ENCODE measurements at places on chromosomes 7 and 10.

DNA sequence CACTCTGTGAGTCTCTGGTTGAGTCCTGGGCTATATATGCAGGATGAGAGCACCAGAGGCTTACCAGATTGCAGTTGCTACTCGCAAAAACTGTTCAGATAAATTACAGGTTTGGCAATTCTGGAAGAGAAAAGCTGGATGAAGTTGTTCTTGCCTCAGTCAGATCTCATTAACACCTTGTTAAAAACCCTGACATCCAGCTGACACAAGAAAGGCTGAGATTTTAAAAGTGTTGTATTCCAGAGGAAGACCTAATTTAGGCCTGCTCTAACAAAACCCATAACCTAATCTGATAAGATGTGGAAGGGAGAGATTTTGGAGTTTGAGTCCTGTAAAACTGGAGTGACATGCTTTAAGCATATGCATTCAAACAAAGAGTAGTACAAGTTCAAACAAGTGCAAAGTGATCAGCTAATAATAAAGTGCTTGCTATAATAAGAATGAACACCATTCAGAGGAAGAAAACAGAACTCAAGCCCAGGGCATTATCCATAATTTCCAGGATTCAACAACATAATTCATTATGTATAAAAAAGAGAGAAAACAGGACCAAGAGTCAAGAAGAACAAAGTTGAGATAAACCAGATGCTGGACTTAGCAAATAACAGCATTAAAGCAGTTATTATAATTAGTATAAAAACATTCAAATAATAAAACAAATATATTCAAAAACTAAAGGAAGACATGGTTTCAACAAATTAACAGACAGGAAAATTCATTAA, 135.5 kb downstream of the CD36 start:
- no peak for DNase-seq

- DNase-seq = no peak
Observed at GRCh38 chr7:68706291-68706690, 892.0 kb upstream of the AUTS2 start.

- no peak for DNase-seq
Observed at GRCh38 chr7:76372984-76373833, 14.4 kb upstream of the YWHAG start.

DNA sequence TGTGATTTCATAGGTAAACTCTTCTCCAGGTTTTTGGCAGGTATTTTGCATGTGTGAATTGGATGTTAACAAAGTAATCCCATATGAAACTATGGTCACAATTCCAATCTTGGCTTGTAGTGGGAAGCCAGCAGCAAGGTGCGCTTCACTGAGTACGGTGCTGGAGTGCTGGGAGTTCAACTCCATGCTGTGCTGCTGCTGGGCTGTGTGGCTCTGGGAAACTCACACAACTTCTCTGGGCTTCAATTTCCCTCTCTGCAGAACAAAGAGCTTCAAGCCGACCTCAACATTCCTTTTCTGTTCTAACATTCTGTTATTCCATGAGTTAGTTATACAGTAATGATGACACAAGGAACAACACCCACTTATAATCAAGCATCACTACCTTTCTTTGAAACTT, 18.2 kb upstream of the PITRM1 start:
- DNase-seq = no peak

DNA sequence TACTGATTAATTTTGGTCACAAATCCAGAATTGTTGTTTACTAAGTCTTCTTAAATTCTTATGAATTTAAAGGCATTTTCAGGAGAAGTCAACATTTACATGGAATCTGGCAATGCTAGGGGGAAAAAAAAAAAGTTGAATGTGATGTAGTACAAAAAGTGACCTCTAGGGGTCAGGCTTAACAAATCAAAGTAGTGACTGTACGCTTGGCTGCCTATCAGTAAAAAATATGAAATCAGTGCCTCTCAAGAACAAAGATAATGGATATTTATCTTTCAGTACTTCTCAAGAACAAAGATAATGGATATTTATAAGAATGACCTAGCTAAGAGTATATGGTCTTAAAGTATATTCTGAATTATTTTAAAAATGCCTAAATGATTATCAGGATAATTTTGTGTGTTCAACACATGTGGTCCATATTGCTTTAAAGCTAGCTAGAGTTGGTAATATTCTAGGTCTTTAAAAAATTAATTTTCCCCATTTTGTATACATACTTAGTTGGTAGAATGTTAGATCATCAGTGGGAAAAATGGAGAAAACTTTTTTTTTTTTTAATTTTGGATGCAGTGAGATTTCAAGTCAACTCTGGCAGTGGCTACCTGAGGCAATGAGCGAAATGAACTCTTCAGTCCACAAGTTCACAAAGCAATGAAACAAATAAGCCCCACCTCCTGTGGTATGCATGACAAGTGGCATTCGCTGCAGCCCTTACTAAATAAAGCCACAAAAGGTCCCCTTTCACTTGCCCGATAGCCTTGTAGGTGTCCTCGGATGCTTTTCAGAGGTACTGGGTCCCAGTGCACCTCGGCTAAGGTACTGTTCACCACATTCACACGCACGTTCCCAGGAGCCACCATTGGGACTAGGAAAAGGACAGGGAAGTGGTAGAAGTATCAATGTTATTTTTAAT, 51.2 kb upstream of the LAMB4 start:
- peak; percentile 39 for DNase-seq

DNA sequence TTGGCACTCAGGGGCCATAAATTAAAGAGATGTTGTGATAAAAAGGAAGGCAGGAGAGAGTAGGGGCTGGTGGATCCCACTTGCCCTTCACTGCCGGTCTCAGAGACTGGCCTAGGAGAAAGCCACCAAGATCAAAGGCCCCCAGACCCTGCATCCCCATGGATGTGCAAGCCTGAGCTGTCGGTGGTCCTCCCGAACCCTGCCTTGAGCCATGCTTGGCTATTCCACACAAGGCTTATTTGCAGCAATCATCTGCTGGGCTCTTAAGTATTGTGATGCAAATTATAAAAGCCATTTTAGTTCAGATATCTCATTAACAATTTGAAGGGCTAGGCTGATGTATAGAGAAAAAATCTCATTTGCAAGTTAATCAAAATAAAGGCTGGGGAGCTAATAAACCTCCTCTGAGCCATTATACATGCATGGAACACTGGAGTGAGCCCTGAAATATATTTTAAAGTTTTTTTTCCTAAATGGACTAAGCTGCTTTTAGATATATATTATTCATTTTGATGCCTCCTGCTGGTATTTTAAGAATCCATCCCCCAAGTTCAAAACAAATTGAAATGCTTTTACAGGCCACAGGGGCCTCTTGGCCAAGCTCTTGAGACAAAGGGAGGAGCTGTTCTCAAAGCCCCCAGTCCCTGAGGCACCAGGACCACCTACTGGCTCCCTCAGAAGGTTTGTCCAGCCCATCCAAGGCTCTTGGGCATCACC, 28.1 kb downstream of the OAT start:
- DNase-seq = no peak

- no peak for DNase-seq
Observed at GRCh38 chr10:4725917-4726606, 99.9 kb upstream of the AKR1E2 start.

GRCh38 chr10:87761153-87761552, 56.9 kb downstream of the ATAD1 start:
- no peak for DNase-seq
